ENCODE measurements at places on chromosomes 1 and 21.

GRCh38 chr1:53600561-53600960, 138.4 kb downstream of the GLIS1 start:
- DNase-seq: no peak

GRCh38 chr1:228507961-228508652, 20.9 kb downstream of the RNF187 start:
- no peak for DNase-seq

- no peak for DNase-seq
Measured at GRCh38 chr1:110074166-110074565, 3.7 kb upstream of the ALX3 start.

DNA sequence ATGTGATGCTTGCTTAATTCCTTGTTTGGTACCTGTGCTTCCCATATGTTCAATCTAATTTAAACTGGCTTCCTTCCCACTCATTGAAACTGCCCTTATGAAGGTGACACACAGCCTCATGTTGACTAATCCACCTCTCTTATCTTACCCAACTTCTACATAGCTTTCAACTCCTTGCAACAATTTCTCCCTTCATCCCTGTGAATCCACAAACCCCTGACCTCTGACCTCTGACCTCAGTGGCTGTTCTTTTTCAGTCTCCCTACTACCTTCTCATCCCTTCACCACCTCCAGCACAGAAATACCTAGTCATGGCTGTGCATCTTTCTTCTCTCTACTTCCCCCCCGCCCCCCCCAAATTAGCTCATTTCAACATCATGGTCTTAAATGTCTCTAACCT, 144.5 kb downstream of the TTLL7 start:
- DNase-seq: no peak

GRCh38 chr1:214857716-214858115, 224.8 kb upstream of the KCNK2 start:
- DNase-seq: no peak

GRCh38 chr1:109350655-109351054, 43.8 kb upstream of the MYBPHL start:
- DNase-seq: no peak

DNA sequence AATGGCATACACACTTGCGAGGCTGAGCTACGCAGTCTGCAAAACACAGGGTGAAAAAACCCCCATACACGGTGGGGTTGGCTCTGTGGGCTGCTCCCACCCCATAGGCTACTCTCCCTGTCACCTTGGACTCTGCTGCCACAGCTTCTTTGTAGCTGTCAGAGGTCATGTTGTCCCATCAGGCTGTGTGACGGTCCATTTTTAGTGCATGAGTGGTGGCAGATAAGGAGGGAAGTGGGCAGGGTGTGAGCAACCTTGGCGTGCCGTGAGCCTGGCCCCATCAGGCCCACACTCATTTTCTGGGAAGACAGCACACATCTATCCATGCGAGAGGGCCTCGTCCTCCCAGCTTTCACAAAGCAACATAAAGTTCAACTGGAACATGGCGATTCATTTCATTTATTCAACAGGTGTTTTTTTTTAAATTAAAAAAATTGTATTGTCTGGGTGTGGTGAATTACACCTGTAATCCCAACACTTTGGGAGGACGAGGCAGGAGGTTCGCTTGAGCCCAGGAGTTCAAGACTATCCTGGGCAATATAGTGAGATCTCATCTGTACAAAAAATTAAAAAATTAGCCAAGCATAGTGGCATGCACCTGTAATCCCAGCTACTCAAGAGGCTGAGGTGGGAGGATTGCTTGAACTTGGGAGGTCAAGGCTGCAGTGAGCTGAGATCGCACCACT, 9.5 kb downstream of the GPR137B start:
- no peak for DNase-seq

DNA sequence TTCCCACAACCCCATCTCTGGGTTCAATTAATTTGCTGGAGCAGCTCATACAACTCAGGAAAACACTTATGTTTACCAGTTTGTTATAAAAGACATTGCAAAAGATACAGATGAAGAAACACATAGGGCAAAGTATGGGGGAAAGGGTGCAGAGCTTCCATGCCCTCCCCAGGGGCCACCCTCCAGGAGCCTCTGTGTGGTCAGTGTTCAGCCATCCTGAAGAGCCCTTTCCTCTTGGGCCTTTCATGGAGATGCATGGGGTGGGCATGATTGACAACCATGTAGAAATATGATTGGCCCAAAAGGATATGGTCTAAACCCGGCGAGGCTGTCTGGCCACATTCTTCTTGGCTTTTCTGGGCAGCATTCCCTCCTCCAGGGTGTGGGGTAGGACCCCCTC, 56.8 kb upstream of the PDE9A start:
- DNase-seq: no peak

GRCh38 chr1:181485287-181486097, 2.2 kb downstream of the CACNA1E start:
- DNase-seq: no peak

DNA sequence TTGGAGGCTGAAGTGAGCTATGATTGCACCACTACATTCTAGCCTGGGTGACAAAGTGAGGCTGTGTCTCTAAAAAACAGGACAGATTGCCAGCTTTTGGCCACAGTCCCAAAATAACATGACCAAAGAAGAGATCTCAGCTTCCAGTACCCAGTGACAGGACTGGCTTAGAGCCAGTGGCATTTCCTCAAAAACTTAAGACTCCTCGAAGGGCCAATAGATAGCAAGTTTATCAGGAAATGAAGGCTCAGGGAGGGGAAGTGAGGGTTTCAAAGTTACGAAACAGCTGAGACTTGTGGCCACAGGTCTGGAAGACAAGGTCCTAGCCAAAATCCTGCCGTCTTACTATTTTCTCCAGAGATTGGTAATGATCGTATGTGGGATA, 6.3 kb upstream of the TMEM39B start:
- DNase-seq: peak; percentile 67

DNA sequence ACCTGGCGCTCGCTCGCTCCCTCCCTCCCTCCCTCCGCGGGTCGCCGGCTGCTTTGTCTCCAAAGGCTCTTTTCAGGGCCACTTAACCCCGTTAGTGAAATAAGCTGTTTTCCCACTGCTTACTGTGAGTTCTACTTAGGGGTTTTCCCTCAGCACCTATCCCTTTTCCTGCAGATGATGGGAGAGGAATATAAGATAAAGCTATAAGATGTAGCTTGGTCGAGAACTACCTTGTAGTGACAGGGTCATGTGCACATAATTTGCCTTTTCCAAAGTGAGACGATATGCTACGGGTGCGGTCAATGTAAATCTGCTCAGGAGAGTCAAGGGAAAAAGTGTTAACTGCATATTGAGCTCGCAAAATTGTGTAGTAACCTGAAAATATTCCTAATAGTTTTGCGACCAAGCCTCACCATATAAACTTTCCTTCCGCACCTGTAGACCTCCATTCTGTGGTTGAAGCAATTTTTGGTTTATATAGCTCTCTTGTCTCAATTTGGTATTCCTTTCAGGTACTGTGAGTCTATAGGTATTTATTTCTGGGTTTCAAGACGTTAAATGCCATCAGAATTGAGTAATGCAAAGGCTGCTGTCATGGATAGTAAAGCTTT, 55.8 kb upstream of the BOLA1 start:
- peak; percentile 10 for DNase-seq

DNA sequence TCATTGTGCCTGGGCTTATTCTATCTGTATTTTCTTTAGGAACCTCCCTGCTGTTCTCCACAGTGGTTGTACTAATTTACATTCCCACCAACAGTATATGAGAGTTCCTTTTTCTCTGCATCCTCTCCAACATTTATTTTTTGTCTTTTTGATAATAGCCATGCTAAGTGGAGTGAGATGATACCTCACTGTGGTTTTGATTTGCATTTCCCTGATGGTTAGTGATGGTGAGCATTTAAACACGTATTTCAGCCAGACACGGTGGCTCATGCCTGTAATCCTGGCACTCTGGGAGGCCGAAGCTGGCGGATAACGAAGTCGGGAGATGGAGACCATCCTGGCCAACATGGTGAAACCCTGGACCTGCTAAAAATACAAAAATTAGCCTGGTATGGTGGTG, 57.9 kb downstream of the SLAMF6 start:
- DNase-seq: peak; percentile 1

DNA sequence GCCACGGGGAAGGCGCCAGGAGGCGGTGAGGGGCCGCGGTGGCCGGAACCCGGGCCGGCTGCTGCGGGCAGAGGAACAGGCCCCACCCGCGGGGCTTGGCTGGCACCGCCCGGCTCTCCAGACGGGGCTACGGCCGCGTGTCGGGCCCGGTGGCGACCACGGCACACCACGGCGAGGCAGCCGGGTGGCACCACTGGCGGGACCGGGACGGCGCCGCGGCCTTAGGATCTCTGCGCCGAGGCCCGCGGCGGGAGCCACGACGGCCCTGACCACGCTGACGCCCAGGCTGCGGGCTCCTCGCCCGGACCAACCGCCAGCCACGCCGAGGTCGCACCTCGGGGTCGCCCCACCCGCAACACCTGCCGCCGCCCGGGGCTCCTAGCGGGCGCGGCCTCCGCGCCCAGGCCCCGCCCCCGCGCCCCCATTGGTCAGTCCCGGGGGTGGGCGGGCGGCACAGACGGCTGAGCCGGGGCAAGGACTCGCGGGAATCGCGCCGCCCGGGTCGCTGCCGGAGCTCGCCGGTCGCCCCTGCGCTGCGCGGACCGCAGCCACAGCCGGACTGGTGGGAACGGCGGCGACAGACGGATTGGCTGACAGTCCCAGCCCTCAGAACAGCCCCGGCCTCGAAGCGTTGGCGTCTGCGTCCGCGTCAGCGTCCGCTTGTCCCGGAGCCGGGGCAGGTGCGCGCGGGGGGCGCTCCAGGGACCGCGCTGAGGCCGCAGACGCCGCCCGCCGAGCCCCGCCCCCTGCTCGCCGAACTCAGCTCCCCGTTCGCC, at the start of gene BMP8A:
Gene BMP8A (plus strand): TSS at position 491 of the 776 bp plus-strand sequence. CDS start 356 bp downstream, outside the sequence.
- no peak for DNase-seq

All from astrocyte of the spinal cord (primary cell).